BJ (cell line): ENCODE measurements at places on chromosomes 1 and 21. TPM values are rescaled to one million over a fixed set of nuclear protein-coding genes. Genes with fewer than 3 reads are reported as not detected.

GRCh38 chr1:152640351-152640750 lies 17.4 kb upstream of the LCE3A start:
- no peak for DNase-seq

DNA sequence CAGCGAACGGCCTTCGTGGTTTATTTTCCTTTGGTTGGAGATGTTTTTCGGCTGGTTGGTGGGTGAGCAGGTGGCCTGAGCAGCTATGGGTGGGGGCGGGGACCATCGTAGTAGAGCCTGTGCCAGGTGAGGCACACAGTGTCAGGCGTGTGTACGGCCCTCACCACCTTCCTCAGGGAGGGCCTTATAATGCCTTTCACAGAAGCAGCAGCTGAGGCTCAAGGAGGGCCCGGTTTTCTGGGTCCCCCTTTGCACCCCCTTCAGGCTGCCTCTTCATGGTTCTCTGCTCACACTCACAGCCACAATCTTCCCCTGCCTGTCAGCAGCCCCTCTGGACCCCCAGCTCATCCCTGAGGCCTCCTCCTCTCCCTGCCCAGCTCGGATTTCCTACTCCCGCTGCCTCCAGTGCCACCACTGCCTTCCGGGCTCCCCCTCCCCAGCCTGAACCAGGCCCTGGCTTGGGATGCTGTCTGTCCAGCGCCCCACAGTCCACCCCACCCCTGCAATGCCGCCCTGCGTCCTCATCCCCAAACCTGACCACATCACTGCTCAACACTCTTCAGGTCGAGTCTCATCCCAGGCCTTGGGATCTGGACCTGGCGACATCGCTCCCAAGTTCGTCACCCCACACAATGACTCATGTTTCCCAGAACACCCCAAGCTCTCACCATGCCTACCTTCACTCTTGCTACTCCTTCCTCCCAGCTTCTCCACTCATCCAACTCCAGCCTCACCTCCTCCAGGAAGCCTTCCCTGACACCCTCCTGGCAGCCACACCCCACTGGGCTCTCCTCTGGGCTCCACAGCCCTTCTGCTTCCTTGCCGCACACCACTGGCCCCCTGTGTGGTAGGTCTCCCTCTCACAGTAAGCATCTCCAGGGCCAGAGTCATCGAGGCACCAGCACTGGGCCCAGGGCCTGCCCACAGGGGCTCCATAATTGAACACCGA lies 53.9 kb downstream of the DMRTB1 start:
- no peak for DNase-seq

DNA sequence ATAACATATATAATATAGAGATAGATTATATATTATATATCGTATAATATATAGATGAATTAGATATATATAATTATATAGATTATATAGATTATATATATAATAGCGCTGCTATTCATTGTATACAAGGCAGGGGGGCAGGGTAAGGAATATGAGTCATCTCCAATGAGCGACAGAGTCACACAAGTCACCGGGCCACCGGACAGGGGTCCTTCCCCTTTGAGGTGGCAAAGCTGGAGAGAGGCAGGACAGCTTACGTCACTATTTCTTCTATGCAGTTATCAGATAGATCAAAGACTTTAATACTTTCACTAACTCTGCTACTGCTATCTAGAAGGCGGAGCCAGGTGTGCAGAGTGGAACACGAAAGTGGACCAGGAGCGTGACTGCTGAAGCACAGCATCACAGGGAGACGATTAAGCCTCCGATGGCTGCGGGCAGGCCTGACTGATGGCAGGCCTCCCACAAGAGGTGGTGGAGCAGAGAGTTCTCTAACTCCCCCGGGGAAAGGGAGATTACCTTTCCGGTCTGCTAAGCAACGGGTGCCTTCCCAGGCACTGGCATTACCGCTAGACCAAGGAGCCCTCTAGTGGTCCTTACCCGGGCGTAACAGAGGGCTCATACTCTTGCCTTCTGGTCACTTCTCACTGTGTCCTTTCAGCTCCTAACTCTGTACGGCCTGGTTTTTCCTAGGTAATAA lies 2154.7 kb downstream of the MRPL39 start:
- DNase-seq: no peak

GRCh38 chr1:162006081-162006480 lies 17.6 kb downstream of the OLFML2B start:
- no peak for DNase-seq

DNA sequence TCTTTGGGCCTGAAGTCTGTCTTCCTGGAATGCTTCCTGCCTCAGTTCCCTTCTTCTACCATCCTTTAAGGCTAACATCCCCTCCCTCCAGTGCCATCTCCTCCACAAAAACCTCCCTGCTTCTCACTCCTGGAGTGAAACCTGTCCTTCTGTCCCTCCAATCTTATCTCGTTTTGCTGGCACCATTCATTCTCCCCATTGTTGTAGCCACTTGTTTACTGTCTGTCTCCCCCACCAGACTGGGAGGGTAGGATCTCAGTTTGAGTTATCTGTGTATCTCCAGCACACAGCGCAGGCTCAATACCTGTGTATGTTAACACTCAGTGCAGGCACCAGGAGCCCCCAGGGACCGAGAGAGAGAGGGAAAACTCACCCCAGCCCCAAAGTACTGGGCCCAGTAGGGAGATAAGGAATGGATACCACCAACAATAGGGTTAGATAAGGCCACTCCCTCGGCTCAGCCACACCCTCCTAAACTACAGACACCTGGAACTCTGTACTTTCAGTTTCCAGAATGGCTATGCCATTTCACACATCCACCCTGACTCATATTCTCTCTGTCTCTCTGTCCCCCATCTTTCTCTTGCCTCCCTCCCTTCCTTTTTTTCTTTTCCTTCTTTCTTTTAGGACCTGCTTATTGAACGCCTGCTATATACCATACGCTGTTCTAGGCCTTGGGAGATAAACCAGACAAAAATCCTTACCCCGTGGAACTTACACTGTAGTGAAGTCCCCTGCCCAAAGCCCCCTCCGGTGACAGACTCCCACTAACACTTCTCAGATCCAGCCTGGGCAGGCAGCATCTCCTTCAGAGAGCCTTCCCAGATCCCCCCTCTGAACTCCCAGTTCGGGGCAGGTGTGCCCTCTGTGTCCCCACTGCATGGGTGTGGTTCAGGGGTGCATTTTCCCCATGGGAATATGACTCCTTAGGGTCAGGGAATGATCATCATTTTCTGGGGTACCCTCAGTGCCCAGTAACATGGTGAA lies 3.3 kb upstream of the SSBP3 start:
- DNase-seq: no peak

- DNase-seq: no peak
Measured at GRCh38 chr1:206803221-206803730, 31.0 kb upstream of the IL10 start.

- no peak for DNase-seq
Measured at GRCh38 chr1:193019442-193020026, 39.6 kb downstream of the UCHL5 start.

DNA sequence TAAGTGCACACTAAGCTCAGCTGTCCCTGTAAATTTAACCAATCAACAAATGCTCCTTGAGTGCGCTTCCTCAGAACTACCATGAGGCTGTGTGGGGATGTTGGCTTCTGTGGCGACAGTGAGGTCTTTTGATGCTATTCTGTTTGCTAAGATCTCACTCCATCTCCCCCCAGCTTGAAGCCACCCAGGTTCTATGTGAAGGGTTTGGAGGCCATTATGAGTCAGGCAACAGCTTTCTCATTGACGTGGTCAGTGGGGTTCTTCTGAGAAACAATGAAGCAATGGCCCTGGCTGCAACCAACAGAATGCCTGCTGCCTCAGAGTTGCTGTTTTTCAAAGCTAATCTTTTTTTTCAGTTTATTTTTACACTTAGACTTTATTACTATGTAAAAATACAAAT lies 205.5 kb downstream of the PTBP2 start:
- DNase-seq: no peak

DNA sequence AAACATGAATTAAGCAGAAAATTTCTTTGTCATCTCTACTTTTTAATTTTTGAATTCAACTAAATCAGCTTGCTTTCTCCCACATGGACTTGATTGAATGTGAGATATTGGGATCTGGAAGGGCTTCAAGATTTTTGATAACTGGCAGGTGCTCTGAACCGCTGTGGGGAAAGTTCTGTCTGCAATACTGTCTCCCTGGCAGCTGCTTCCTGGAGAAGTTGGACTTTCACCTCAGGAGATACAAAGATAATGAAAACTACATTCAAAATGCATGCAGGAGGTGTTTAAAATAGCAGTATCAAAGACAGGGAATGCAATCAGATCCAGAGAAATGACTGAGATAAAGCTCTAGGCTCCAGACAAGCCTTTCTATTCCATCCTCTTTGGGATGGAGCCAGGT lies 338.3 kb downstream of the NEGR1 start:
- DNase-seq: no peak

DNA sequence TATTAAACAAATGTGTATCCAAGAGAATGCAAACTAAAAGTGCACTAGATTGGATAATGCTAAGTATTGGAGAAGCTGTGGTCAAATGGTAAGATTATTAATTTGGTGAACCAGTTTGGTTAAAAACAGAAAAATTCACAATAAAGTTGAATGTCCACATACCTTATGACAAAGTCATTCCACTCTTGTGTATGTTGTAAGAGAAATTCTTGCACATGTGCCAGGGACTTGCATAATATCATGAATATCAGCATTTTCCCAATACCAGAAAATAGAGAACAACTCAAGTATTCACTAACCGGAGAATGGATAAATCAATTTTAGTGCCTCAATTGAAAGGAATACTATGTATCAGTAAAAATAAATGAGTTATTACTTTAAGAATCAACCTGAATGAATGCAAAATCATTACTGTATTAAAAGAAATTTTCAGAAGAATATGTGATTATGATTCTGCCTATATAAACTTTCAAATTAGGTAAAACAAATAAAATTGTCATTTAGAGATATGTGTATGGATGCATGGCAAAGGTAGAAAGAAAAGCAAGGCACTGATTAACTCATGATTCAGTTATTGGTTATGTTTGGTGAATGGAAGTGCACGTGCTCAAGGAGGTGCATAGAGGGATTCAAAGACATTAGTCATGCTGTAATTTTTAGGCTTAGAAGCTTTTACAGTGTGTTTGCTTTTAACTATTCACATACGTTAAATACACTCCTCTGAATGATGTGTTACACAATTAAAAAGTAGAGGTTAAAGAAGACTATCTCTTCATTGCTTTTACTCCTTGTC lies 217.4 kb upstream of the KCNK2 start:
- DNase-seq: no peak

DNA sequence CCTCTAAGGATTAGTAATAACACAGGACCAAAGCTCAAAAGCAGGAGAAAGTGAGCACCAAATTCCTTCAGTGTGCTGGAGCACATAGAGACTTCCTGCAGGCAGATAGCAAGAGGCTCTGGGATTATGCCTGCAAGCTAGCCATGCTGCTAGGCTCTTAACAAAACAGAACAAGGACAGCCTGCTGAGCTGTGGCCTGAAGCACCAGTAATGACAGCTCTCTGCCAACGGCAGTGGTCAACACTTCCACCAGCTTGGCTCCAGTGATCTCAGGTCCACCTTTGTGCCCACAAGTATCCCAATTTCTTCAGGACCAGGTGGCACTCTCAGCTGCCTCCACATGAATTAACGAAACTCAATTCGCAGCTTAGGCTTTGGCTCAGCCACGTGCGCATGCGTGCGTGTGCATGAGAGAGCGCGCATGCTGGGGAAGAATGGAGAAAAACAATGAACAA lies 64.2 kb downstream of the SLC45A1 start:
- no peak for DNase-seq

GRCh38 chr1:161801955-161802354 lies 35.8 kb downstream of the ATF6 start:
- DNase-seq: no peak

DNA sequence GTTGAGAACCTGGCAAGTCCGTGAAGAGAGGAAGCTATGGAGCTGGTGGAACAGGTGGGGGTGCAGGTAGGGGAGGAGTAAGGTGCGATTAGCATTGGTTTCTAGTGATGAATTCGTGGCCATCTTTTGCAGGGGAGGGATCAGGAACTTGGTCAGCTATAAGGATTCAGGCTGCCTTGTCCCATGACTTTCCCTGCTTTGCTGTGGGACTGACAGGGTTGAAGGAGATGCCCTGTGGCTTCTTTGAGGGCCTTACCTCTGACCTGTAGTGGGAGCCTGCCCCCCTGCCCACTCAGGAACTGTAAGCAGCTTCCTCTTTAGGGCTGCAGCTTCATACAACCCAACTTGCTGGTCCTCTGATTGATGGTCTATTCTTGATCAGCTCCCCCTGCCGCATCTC lies 84.7 kb upstream of the CD34 start:
- no peak for DNase-seq

DNA sequence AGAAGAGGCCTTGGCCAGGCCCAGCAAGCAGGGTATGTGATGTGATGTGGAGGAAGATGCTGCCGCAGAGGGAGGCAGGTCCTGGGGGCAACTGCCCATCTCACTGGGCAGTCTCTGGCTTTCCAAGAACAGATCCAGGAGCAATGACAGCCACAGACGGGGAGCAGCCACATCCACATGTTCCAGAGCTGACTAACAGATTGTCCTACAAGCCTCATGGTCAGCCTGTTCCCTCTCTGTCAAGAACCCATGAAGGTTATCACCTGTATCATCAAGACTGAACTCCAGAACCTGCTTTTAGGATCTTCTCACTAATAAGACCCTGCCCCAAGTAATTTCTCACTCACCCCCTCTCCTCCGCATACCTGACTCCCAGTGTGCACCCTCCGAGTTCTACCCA lies 187.8 kb downstream of the RUNX1 start:
- no peak for DNase-seq

- no peak for DNase-seq
Measured at GRCh38 chr1:216739793-216740192, 16.6 kb upstream of the ESRRG start.

- DNase-seq: no peak
Measured at GRCh38 chr1:69688193-69688592, 120.5 kb downstream of the LRRC7 start.

DNA sequence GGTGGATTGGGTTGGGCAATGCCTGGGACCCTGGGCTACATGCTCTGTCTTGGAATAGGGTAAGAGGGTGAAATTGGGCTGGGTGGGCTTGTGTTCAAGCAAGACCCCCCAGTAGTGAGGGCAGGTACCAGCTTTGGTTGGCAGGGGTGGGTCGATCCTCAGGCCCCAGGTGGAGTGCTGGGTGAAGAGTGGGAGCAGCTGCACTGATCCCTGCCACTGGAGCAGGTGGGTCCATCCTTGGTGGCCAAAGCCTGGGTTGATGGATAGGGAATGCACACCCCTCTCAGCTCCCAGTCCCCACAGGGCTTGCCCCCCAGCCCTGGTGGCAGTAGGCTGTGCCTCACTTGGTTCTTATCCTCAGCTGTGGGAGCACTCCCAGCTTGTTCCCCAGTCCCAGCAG lies 135.2 kb downstream of the PCBP3 start:
- no peak for DNase-seq

Gene DIO1
- not detected in 2 replicates for polyA plus RNA-seq

Gene GRHL3
- not detected in 2 replicates for polyA plus RNA-seq

Gene ARHGAP29
- 21.5 and 40.4 TPM in 2 replicates for polyA plus RNA-seq

Gene DISP3
- polyA plus RNA-seq: 0.02 TPM in 1 of 2 replicates, not detected in the other

Gene USH2A
- polyA plus RNA-seq: under 0.01 TPM in 1 of 2 replicates, not detected in the other

Gene TBX15
- 14.8 and 16.0 TPM in 2 replicates for polyA plus RNA-seq

Gene GBP5
- not detected in 2 replicates for polyA plus RNA-seq

Gene C1QTNF12
- polyA plus RNA-seq: 0.42 and 0.43 TPM in 2 replicates

Gene TRIM17
- polyA plus RNA-seq: 0.33 and 0.55 TPM in 2 replicates

Gene IL19
- not detected in 2 replicates for polyA plus RNA-seq

Gene FAM163A
- polyA plus RNA-seq: not detected in 2 replicates

Gene ADAMTSL4
- 6.1 and 8.6 TPM in 2 replicates for polyA plus RNA-seq

Gene TMEM269
- not detected in 2 replicates for polyA plus RNA-seq

Gene ANGPTL3
- not detected in 2 replicates for polyA plus RNA-seq

Gene ATP6V1G3
- not detected in 2 replicates for polyA plus RNA-seq

Gene MROH9
- polyA plus RNA-seq: 0.10 and 0.17 TPM in 2 replicates

Gene LCE2A
- not detected in 2 replicates for polyA plus RNA-seq
